Adrenal gland (tissue), 19 donors: ENCODE measurements at places on chromosomes 1 and 21. TPM values are rescaled to one million over a fixed set of nuclear protein-coding genes. Genes with fewer than 3 reads are reported as not detected.
A peak's percentile ranks its signal among the peaks of the same experiment; 100 is the strongest.

GRCh38 chr1:247291833-247292561 is 36.1 kb downstream of the VN1R5 start:
- no peak overlapping the region for H3K27ac ChIP-seq
- H3K4me1 ChIP-seq, result no peaks in the 10 kb centered on the region
- no peaks in the 10 kb centered on the region for H3K27me3 ChIP-seq
- no peak for DNase-seq

DNA sequence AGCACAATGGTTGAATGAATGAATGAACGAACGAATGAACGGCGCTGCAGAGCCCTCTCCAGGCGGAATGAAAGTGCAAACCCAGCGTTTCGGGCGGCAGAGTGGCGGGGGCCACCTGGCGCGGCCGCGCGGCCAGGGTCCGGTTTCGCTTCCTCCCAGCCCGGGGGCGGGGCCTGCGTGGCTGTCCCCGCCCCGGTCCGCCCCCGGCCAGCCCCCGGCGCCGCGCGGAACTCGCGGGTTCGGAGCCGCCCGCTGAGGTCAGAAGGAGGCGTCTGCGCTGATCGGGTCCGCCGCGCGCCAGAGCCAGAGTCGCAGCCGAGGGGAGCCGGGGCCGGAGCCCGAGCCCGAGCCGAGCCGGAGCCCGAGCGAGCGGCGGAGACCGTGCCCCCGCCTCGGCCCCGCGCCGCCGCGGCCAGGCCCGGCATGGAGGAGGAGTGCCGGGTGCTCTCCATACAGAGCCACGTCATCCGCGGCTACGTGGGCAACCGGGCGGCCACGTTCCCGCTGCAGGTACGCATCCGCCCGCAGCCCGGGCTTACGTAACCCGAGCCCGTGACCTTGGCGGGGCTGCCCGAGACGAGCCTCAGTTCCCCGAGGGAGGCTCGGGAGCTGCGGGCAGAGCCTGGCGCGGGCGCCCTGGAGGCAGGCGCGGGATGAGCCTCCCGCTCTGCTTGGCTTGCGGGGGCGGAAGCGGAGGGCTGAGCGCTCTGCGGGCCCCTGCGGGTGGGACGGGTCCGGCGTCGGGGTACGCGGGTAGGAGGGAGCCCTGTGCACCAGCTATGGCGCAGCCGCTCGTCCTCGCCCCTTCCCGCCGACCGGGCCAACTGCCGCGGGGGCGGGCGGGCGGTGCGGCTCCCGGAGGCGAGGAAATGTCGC is at the start of gene PDXK:
Gene PDXK, plus strand, starts transcription at position 258 of the 876 bp plus-strand sequence. Its CDS starts 166 bp downstream, at position 424.
- H3K4me3 ChIP-seq, result peak within 1 kb of the TSS; percentile 93
- no peaks in the 10 kb centered on the region for H3K27me3 ChIP-seq
- peaks cover 8% of the 10 kb centered on the region for H3K36me3 ChIP-seq
- peak; percentile 87 for DNase-seq

- no peaks in the 10 kb centered on the region for H3K36me3 ChIP-seq
- H3K4me1 ChIP-seq, result no peaks in the 10 kb centered on the region
- no peak overlapping the region for H3K4me3 ChIP-seq
Measured at GRCh38 chr1:40620150-40620549, 45.3 kb downstream of the RIMS3 start.

RNF186 gene
- total RNA-seq, result not detected

SPAG17 gene
- 0.57 TPM for total RNA-seq

DNA sequence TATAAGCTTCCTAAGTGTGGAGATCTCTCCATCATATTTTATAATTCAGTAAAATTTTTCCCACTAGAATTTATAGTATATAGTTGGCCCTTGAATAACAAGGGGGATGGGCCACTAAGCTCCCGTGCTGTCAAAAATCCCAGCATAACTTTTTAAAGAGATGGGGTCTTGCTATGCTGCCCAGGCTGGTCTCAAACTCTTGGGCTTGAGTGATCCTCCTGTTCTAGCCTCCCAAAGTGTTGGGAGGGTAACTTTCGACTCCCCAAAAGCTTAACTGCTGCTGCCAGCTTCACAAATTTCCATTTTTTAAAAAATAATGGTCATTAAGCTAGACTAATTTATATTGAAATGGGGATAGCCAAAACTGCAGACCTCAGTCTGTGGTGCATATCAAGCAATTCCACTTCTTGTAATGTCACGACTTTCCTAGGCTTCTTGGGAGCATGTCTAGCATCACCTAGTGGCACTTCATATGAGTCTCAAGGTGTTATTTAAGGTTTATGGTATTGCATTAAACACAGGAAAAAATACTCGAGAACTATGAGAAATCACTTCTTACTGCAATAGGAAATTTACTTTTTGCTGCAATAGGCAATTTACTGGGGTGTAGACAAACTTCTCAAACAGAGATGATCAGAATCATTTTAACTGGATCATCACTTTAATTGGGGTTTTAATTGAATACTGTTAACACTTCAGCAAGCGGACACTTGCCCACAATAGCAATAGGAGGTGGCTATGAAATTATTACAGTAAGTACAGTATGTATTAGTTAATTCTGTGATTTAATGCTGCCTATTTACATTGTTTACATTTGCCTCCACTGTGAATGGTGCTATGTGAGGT is 19.3 kb upstream of the ACTA1 start:
- no peak overlapping the region for H3K4me3 ChIP-seq
- H3K27ac ChIP-seq, result no peak overlapping the region
- no peaks in the 10 kb centered on the region for H3K4me1 ChIP-seq
- H3K27me3 ChIP-seq, result no peaks in the 10 kb centered on the region

LY9 gene
- total RNA-seq, result 0.17 TPM

DAB1 gene
- not detected for total RNA-seq

DNA sequence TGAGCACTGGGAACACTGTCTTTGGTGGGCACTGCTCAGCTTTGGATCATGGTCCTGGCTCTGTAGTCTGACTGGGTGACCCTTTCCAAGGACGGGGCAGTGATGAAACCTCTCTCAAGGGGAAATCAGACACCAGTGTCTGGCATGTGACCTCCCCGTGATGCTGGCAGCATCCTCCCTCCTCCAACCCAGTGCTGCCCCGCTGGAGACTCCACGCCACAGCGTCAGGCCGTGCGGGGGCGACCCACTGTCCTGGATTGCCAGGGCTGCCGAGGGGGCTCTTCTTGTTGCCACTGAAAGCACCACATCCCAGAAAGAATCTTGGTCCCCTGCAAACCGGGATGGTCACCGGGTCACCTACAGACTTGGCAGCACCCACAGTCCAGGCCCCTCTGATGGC is 146.4 kb upstream of the ARHGEF16 start:
- no peak overlapping the region for H3K27ac ChIP-seq
- H3K4me3 ChIP-seq, result no peak overlapping the region
- no peaks in the 10 kb centered on the region for H3K36me3 ChIP-seq
- no peak for DNase-seq
- H3K4me1 ChIP-seq, result no peaks in the 10 kb centered on the region

KCNJ10 gene
- total RNA-seq, result not detected

DNA sequence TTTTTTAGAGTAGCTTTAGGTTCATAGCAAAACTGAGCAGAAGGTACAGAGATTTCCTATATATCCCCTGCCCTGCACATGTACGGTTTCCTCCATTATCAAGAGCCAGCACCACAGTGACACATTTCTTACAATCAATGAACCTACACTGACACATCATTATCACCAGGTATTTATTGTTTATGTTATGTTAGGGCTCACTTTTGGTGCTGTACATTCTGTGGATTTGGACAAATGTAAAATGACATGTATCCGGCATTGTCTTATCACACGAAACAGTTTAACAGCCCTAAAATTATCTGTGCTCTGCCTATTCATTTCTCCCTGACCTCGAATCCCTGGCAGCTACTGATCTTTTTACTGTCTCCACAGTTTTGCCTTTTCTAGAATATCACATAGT is 93.7 kb upstream of the DPH5 start:
- no peaks in the 10 kb centered on the region for H3K4me1 ChIP-seq
- DNase-seq, result no peak
- H3K27me3 ChIP-seq, result no peaks in the 10 kb centered on the region
- no peak overlapping the region for H3K4me3 ChIP-seq
